COR-L47 (cell line): ENCODE measurements at places on chromosomes 11 and 22.
A peak's percentile ranks its signal among the peaks of the same experiment; 100 is the strongest.

DNA sequence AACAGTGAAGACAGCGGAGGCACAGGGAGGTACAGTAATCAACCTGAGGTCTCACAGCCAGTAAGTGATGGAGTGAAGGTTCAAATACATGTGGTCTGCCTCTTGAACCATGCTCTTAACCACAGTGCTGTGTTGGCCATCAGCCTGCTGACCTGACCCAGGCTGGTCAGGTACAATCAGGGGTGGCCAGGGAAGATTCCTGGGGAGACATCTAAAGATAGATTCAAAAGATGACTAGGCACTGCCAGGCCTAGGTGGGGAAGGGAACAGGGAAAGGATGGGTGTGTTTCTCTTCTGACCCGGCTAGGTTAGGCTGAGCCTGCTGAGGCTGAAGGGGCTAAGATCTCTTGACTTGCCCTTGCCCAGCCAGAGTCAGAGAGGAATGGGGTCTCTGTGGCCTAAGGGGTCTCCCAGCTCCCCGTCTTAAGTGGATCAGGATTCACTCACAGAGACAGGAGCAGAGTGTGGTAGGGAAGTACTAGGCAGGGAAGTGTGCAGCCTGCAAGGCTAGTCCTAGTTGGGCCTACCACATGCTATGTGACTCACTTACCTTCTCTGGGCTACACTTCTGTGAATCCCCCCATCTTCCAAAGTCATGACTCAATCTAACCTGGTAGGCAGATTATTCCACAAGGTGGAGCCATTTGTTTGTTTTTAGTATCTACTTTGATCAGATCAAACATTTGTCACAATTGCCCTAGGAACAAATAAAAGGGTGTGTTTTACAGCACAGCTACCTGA, 10.4 kb upstream of the SREBF2 start:
- DNase-seq, result peak; percentile 58

GRCh38 chr22:46367707-46368191, 32.2 kb downstream of the TRMU start:
- DNase-seq, result peak; percentile 62

- DNase-seq, result no peak
Measured at GRCh38 chr11:119340335-119341221, at the start of gene C1QTNF5. TSS of gene C1QTNF5 (minus strand) at chr11:119340883. CDS start at chr11:119340397, 486 bp downstream.

DNA sequence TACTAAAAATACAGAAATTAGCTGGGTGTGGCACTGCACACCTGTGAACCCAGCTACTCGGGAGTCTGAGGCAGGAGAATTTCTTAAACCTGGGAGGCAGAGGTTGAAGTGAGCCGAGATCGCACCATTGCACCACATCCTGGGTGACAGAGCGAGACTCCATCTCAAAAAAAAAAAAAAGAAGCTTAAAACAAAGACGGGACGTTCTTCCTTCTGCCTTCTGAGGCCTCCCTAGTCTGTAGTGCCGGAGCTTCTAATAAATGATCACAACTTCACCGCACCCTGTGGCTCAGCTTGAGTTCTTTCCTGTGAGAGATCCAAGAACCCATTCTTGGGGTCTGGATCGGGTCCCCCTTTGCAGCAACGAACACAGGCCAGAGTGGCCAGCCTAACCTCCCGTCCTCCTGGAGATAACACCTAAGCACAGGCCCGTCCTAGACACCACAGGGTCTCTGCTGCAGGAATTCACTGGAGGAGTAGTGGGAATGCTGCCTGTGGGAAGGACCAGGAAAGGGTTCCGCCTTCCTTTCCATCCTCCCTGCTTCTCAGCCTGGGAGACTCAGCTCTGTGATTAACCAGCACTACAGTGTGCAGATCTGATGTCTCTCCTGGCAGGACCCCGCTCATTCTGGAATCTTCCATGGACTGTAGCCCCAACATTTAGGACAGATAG, 2.2 kb upstream of the APOBEC3H start:
- no peak for DNase-seq

DNA sequence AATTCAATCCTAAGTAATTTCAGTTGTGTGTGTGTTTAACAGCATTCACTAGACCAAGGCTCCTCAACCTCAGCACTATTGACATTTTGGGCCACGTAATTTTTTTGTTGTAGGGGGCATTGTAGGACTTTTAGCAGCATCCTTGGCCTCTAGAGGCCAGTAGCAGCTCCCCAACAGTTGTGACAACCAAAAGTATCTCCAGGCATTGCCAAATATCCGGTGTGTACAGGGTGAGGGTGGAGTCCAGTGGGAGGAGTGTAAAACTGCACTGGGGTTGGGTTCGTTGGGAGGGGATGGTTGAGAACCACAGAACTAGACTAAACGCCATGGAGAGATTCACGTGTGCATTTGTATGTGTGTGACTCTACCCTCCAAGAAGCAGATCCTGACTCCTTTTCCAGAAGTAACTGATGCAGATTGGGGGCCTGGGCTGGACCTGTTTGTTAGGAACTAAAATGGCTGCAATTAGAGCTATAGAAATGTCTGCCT, 5.9 kb upstream of the PHF21A start:
- peak; percentile 5 for DNase-seq

GRCh38 chr22:50260434-50260800, 1.1 kb downstream of the MAPK12 start:
- no peak for DNase-seq

DNA sequence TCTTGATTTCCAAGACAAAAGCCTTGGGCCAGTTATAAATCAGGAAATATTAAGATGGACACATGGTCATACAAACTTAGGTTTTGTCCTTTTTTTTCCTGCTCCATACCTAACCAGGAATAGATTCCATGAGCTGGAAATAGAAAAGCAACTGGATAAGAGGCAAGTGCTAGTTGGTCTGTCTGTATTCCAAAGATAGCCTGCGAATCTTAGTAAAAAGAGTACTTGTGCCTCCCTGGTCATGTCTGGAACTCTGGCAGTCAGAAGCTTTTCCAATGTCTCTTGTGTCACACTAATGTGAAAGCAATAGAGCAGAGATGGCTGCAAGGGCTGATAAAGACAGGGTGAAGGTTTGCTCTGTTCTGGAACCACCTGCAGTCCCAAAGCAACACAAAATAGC, 590.2 kb upstream of the ANO5 start:
- no peak for DNase-seq

DNA sequence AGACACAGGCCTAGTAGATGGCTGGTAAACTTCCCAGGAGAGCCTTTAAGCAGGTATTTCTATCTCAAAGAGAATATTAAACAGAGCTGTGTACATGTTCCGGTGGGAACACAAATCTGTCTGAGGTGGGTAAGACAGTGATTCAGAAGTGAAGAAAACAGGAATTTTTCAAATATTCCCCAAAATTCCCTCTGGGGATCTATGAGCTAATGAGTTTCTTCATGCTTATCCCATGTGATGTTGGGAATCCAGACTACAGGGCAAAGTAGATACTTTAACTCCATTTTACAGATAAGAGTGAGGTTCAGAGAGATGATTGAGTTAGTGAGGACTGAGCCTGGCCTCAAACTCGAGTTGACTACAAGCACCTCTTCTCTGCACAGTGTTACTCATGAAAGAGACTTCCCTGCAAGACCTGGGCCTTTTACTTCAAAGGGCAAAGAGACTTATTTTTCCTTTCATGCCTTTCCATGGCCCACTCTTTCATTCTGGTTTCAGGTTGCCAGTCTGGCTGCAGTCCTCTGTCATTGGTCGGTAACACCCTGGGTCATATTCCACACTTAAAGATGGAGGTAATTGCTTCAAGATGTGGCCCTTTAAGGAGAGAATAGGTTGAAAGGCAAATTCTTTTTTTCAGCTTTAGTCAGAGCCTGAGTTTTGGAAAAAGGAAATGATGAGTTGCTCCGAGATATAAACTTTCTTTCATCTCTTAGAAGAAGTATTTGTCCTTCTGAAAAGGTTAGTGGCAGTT, 70.1 kb downstream of the CYB5R2 start:
- no peak for DNase-seq

GRCh38 chr11:106770489-106771085, 247.7 kb downstream of the GUCY1A2 start:
- no peak for DNase-seq

DNA sequence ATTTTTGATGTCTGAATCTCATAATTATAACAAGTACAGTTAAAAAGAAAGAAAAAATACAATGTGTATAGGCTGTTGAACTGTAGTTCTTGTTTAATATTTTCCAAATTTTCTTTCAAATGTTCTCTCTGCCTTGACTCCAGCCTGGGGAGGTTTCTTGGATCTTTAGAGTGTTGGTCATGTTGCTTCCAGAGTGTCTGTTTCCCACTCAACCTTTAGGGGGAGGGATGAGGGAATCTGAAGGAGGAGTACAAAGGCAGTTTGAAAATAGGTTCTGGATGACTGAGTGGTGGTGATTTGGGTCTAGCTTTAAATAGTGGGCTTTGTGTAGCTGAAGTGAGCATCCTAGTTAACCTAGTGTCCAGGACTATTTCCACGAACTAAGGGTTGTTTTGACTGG, 2.0 kb downstream of the CTNND1 start:
- no peak for DNase-seq

DNA sequence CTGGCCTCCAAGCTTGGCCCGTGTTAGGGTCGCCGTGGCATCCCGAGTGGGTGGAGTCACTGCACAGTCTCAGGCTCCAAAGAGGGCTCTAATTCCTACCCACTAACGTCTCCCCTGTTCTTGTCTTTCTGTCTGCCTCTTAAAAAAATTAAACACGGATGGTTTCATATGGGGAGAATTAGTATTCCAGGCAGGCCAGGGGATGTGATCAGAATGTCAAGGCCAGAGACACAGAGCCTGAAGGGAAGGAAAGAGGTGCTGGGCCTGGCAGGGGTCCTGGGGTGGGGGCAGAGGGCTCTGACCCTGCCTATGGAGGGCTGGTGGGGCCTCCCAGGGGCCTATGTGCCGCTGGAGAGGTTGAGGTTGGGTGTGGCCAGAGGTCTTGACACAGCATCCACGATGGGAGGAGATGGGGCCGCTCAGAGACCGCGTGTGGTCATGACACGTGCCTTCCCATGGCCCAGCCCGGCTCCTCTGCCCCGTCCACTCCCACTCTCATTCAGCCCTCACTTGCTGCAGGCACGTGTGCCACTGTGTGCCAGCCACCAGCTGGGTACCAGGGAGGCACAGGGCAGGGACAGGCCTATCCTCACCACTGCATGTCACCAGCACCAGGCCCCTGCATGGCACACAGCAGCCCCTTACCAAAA, 56.5 kb downstream of the FLRT1 start:
- no peak for DNase-seq

GRCh38 chr22:43535336-43535735, 123.5 kb downstream of the MPPED1 start:
- no peak for DNase-seq

GRCh38 chr22:37746366-37747079, 49.7 kb downstream of the TRIOBP start:
- DNase-seq, result no peak

DNA sequence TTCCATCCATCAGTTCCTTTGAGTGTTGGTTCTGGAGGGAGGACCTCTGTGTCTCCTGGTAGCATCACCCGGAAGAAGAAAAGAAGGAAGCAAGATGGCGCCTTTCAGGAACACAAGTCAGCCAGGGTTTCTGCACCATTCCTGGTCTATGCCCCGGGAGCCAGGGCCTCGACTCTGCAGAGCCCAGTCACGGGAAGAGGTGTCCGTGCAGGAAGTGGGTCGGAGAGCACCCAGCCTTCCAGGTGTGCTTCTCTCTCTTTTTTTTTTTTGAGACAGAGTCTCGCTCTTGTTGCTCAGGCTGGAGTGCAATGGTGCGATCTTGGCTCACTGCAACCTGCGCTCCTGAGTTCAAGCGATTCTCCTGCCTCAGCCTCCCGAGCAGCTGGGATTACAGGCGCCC, 21.2 kb downstream of the MRPL21 start:
- no peak for DNase-seq

DNA sequence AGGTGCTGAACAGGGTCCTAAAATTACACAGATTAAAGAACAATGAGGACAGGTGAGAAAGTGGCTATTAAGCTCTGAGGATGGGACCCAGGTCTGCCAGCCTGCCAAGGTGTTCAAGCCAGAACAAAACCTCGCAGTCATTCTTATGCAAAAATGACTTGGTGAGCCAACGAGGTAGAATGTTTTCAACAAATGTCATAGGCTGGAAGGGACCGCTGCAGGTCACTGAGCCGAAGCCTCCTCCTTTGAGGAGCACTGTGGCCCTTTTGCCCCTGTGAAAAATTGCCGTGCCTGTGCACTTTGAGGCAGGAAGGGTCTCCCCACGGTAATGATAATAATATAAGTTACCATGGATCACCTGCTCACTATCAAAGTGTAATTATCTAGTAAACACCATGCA, 216.2 kb downstream of the DSCAML1 start:
- DNase-seq, result no peak

GRCh38 chr11:73182824-73183321, 35.2 kb upstream of the P2RY2 start:
- no peak for DNase-seq

DNA sequence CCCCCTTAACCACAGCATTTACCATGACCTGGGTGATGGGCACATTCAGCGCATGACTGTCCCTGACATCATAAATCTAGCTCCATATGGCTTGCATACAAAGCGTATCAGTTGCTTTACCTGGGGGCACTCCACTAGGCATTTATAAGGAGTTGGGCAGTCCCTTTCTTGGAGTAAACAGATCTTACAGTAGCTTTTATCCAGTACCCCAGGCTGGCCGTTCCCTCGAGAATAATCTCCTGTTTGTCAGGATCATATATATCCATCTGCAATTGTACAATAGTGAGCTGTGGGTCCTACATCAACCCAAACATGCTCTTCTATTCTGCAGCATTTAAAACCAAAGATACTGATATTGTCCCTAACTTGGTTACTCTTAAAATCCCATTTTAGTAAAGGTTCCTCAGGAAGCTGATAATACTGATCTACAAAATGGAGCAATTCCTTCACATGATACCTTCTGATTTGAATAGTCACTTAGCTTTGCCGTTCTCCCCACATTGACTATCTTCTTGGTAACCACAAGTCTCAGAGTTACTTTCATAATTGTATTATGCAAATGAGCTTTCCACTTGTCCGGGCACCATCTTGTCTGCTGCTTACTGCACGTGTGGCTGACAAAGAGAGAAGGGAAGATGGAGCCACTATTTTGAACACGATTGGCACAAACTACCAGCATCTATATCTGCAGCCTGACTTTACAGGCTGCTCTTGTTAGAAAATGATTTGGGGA, 205.0 kb downstream of the CWF19L2 start:
- no peak for DNase-seq

GRCh38 chr11:77244277-77245027, 57.0 kb downstream of the GDPD4 start:
- no peak for DNase-seq

DNA sequence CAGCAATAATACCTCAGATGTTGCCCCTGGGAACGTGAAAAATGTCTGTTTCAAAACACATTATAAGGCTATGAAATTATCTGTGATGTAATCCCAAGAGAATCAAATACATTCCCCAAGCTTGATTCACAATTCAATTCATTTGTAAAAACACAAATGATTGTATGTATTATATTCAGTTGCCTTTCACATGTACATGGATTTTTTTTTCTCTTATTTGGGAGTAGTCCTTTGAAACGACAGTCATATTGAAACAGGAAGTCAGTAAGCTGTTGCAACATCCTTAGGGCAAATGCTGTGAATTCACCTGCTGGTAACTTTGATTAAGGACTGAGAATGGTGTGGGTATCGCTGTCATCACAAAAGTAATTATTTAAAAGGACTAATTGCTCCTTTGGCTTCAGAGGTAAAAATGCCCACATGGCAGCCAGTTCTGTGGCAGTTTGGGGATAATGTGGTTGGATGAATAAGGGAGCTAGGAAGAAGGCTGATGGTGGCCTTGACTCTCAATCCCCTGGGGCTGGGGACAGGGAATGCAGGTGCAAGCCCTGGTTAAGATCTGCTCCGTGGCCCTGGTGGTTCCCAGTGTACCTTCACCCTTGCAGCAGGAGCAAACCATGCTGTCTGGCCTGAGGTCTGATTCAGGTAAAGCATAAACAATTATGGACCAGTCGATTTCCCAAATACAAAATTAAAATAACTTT, 13.2 kb downstream of the EHF start:
- no peak for DNase-seq
